Activated T-cell treated with anti-CD3 and anti-CD28 coated beads, Interleukin-2, amount 50 U/mL, for 72 hours (primary cell): ENCODE measurements at places on chromosomes 7 and 10. TPM values are rescaled to one million over a fixed set of nuclear protein-coding genes. Genes with fewer than 3 reads are reported as not detected.

The NOBOX gene
- total RNA-seq, result not detected

DNA sequence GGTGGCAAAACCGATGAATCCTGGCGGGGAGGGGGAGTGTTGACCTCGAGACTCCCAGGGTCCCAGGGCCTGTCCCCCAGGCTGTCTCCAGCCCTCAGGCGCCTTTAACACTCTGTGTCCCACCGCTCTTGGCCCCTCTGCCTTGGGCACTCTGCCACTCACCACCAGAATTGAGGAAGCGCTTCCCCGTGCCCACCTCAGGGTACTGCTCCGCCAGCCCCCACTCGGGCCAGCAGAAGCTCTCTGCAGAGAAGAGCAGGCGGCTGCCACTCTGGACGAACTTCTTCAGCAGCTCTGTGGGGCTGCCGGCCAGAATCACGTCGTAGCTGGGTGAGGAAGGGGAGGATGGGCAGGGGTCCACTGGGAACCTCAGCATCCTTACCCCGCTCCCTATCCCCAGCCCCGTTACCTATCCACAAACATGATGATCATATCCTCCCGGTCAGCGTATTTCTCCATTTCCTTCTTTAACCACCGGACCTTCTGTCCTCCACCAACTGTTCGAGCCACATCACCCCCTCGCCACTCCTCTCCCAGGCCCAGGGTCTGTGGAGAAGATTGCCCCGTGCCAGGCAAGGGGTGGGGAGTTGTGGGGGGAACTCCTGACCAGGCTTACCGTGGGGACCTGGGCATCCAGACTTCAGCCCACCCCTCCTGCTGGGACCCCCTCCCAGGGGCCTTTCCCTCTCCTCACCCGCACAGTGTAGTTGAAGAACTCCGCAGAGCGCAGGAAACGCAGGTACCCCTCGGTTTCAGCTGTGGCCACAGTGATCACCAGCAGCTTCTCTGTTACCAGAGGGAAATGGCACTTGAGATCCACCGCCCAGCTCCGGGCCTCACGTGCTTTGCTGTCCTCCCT lies 1.2 kb downstream of the PLOD3 start:
- DNase-seq, result no peak

- DNase-seq, result no peak
Observed at GRCh38 chr10:37733822-37734221, 123.6 kb downstream of the ZNF248 start.

DNA sequence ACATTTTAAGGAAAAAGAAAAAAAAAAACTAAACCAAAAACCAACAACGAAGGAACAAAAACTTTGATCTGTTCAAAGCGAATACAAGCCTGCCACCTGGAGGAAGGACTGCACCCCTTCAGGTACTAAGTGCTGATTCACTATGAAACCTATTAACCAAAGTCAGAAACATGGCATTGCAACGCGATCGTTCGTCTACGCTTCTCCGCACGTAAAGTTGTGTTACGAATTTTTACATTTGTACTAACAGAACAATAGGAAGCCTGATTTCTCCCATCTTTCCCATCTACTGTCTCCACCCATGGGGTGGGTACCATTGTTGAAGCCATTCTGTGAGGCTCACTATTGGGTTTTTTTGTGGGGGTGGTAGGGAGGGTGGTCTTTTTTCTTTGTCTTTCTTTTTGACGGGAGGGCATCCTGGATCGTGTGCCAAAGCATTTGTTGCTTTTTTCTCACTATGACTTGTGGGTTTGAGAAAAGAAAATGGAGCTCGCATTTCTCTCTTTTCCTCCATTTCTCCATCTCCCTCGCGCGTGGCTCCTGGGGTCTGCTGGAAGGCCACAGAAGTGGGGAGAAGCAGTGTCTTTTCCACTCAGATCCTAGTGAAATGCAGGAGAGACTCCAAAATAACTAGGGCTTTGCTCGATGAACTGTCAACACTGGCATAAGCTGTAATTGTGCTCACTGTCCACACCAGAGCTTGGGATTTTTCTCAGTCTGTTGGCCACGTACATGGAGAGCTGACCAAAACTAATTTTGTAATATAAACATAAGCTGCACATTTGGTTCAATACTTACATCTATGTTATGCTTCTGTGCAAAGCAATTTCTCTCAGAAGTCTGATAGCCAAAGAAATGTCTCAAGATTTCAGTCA lies 100.9 kb upstream of the YAE1 start:
- DNase-seq, result peak; percentile 52

DNA sequence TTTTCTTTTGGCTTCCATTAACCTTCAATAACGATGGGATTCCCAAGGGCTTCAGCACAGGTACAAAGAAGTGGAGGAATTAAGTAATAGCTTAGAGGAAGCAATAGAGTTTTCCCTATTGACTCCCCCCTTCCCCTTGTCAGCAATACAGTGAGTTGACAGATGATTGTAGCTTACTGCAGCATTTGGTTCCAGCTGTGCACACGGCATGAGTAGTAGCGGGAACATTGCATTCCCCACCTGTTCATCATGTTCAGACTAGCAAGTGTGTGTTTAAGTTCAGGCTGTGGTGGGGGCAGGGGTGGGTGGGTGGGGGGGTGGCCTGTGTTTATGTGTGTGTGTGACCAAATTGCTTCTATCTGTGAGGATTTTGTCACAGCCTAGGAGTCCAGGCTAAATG lies 4.6 kb upstream of the ADRA2A start:
- no peak for DNase-seq

DNA sequence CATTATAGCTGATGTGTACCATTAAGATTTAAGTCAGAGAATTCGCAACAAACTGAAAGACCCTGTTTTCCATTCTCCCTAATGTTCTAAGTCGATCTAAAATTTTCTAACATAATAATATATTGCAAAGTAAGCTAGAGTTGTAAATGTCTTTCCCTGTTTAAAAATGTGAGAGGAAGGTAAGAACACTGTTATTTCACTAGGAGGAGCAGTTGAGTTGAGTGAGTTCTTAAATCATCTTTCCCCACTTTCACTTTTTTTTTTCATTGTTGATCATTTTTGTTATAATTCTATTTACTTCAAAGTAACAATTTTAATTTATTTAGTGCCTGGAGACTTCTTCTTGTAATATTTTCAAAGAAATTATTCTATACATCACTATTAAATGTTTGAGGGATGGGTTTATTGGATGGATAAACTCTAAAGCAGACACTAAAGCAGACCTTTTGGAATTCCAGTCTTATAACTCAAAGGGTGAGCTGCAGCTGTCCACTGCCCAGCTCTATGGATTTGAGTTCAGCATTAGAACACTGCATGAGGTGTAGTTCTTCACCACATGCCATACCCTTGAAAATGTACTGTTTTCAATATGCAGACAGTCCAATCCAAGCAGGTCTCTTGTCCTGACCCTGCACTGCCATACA lies 181.3 kb upstream of the FZD1 start:
- DNase-seq, result no peak

GRCh38 chr7:47181746-47182361 lies 400.1 kb downstream of the TNS3 start:
- DNase-seq, result no peak

DNA sequence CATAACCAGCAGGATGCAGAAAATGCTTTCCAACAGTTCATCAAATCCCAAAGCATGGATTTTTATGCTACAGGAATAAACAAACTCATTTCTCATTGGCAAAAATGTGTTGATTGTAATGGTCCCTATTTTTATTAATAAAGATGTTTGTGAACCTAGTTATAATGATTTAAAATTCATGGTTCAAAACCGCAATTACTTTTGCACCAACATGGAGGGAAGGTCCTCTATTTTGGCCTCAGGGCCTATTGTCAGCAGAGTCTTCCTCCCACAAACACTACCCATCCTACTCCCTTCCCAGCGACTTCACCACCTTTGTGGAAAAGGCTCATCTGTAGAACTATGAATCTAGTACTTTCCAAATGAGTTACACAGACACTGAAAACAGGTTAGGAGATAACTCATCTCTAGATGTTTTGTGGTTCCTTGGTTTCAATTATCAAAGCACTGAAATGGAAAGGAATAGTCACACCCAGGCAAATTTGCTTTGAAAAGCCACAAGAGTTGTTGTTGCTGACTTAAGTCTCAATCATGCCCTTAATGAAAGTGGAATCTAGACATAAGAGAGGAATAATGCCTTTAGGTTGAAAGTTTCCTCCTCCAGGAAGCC lies 59.4 kb upstream of the FRMD4A start:
- DNase-seq, result peak; percentile 59

GRCh38 chr7:30917216-30917893 lies 5.7 kb downstream of the AQP1 start:
- no peak for DNase-seq

The PAX2 gene
- total RNA-seq, result 0.38 TPM

The MYH16 gene
- total RNA-seq, result not detected

GRCh38 chr7:45579391-45579801 lies 5.2 kb downstream of the ADCY1 start:
- DNase-seq, result no peak

DNA sequence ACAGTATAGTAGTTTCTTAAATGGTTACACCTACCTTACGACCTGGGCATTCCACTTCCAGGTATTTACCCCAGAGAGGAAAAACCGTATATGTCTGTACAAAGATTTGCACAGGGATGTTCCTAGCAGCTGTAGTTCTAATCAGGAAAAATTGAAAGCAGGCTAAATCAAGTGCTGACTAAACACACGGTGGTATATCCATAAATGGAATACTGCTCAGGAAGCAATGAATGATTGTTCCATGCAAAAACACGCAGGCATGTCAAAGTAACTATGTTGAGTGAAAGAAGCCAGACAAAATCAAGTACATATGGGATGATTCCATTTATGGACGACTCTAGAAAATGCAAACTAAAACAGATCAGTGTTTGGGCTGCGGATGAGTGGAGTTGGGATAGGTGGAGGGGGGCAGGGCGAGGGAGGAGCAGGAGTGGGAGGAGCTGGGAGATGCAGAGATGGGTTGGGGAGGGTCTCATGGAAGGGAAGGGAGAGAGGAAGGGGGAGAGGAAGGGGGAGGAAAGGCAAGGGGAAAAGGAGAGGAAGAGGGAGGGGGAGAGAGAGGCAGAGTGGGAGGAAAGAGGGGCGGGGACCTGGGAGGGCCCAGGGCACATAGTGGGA lies 484 bp upstream of the MSRB2 start:
- no peak for DNase-seq

DNA sequence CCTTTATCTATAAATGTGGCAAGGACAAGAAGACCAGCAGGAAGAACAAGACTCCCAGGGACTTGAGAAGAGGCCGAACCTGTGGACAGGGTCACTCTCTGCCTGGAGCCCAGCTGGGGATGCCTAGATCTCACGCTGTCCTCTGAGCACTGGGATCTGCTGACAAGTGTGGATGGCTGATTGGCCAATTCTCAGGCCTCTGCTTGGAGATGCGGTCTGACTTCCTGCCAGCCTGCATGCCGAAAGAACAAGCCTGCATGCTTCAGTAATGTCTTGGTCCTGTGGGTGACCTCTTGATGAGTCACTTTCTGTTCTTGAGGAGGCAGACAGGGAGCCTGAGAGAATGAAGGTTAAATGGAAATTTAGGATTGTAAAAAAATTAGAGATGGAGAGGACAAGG lies 84.7 kb downstream of the TMEM178B start:
- DNase-seq, result no peak

GRCh38 chr10:79060641-79061255 lies 8.0 kb upstream of the ZMIZ1 start:
- DNase-seq, result no peak
